ENCODE measurements at places on chromosomes 12 and 14.

- DNase-seq = no peak
Observed at GRCh38 chr12:62215506-62215905, 44.7 kb upstream of the USP15 start.

GRCh38 chr12:3087758-3088650 is 10.8 kb downstream of the TSPAN9 start:
- DNase-seq = no peak

DNA sequence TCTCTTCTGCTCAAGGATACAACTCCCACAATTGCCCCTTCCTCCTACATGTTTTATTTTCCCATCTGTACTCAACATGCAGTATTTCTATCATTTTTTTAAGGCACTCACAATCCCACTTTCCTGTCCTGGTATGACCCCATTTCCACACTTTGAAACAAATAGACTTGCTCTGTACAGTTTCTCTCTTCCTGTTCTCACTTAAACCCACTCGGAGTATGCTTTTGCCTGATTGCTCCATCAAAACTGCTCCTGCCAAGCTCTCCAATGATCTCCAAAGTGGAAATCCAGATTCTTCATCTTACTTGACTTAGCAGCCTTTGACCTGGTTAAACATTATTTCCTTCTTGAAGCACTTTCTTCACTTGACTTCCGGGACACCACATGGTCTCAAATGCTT is 384.5 kb downstream of the SEC23A start:
- no peak for DNase-seq

GRCh38 chr14:85205875-85206274 is 324.1 kb upstream of the FLRT2 start:
- DNase-seq = no peak

DNA sequence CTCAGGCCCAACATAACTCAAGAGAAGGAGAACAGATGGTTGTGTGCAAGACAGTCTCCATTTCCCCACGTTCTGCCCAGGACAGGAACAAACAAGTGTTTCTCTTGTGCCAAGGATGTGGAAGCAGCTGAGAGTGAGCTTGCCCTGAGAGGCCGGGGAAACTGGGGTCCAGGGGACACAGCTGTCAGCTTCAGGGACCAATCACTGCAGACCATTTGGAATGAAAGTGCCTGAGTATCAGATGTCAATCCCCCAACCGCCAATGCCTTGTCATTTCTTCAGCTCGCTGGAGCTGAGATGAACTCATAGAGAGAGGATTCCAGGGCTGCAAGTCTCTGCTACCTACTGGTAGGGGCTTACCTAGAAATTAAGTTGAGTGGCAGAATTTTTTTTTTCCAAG is 71.9 kb upstream of the METAP2 start:
- DNase-seq = no peak

DNA sequence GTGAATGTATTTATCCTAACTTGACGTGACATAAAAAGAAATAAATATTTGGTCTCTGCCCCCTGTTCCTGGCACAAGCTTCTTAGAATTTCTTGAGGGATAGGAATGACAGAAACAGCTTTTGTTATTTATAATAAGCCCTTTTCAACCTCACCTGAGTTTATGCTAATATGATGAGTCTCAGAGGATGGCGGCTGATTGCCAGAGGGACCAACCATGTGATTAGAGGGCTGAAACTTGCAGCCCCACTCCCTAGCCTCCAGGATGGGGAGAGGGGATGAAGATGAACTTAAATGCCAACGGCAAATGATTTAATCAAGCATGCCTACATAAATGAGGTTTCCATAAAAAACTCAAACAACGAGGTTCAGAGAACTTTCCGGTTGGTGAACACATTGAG is 42.9 kb downstream of the DNAI7 start:
- no peak for DNase-seq
